ENCODE measurements at places on chromosomes 3 and 15.
A peak's percentile ranks its signal among the peaks of the same experiment; 100 is the strongest.

DNA sequence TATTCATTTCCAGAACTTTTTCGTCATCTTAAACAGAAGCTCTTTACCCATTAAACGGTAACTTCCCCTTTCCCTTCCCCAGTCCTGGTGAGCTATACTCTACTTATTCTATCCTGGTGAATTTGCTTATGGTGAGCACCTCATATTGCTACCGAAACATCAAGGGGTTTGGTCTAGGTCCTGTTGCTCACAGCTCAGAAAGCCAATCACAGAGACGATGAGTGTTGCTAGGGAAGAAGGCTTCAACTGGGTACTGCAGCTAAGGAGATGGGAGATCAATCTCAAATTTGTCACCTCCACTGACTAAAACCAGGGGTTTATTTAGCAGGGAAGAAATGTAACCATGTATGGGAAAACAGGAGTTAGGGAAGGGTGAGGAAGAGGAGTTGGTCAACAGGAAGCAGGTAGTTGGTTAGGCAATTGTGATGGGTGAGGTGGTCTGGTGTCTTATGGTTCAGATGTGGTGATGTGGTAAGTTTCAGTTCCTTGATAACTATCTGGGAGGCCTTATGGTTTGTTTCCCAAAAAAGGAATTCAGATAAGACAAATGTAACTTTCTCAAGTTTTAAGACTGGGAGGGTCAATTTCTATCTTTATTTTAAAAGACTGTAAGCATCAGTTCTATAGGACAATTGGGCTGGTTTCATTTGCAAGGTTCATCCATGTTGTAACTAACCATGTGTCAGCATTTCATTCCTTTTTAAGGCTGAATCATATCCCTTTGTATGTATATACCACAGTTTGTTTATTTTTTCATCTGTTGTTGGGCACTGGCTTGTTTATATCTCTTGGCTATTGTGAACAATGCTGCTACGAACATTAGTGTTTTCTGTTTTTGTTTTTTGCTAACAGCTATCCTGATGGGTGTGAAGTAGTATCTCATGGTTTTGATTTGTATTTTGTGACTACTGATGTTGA, 24.3 kb downstream of the ARHGAP11B start:
- no peak for DNase-seq

DNA sequence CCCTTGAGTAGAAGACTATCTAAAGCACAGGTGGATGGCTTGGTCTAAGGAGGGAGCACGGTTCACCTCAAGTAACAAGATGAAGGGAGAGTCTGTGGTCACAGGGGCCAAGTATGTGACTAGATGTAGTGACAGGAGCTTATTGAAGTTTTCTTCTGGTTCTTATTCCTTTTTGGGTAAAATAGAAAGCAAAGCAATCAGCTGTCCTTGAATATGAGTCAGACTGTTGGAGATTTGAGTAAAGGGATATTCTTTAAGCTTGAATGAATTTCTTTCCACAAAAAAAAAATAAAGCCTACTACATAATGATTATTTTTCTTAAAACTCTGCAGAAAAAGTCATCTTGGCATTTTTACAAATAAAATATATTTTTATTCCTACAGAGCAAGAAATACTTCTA, 1.5 kb upstream of the CNTN6 start:
- DNase-seq = peak; percentile 35

DNA sequence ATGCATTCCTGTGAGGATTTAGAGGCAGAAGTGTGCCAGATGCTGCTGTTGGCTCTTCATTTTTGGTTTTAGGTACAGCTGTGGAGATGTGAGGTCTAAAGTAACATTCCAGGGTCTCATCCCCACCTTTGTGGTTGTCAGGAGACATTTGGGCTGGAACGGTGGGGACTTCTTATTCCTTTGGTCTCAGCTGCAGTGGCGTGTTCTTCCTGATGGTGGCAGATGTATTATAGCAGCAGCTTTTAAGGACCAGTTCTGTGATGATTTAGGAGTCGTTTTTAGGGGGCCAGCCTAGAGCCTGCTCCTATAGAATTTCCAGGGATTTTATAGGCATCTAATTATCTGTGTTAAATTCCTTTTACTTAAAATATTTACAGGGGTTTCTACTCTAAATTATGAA, 221.0 kb upstream of the EOMES start:
- DNase-seq = peak; percentile 12

DNA sequence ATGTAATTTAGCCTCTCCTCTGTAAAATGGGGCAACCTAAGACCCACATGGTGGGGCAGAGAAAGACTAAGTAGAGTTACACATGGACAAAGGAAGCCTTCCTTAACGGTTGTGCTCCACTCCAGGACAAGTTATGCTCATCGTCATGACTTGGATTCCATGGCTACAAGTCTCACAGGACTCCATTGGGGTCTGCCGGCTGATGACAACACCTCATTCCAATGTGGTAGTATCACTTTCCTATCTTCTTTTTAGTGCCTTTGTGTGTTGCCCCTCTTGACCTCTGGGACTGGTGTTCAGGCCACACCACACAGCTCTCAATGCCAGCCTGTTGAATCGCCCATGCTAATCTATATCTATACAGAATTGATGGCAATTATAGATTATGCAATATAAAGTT, 181.3 kb upstream of the WNT5A start:
- DNase-seq = peak; percentile 61

DNA sequence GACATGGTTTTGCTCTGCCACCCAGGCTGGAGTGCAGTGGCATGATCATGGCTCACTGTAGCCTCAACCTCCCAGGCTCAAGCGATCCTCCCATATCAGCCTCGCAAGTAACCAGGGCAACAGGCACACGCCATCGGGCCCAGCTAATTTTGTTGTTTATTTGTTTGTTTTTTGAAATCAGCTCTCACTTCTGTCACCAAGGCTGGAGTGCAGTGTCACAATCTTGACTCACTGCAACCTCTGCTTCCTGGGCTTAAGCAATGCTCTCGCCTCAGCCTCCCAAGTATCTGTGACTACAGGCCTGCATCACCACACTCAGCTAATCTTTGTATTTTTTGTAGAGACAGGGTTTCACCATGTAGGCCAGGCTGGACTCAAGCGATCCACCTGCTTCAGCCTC, 26.3 kb upstream of the PLCH1 start:
- DNase-seq = no peak

All from kidney tubule cell (primary cell).